Astrocyte of the spinal cord (primary cell): ENCODE measurements at places on chromosomes 6 and 20.

- no peak for DNase-seq
These were observed 148.7 kb upstream of the PHACTR3 start for GRCh38 chr20:59455402-59456341.

- DNase-seq = no peak
These were observed 186.9 kb downstream of the TBC1D7 start for GRCh38 chr6:13141387-13141786.

DNA sequence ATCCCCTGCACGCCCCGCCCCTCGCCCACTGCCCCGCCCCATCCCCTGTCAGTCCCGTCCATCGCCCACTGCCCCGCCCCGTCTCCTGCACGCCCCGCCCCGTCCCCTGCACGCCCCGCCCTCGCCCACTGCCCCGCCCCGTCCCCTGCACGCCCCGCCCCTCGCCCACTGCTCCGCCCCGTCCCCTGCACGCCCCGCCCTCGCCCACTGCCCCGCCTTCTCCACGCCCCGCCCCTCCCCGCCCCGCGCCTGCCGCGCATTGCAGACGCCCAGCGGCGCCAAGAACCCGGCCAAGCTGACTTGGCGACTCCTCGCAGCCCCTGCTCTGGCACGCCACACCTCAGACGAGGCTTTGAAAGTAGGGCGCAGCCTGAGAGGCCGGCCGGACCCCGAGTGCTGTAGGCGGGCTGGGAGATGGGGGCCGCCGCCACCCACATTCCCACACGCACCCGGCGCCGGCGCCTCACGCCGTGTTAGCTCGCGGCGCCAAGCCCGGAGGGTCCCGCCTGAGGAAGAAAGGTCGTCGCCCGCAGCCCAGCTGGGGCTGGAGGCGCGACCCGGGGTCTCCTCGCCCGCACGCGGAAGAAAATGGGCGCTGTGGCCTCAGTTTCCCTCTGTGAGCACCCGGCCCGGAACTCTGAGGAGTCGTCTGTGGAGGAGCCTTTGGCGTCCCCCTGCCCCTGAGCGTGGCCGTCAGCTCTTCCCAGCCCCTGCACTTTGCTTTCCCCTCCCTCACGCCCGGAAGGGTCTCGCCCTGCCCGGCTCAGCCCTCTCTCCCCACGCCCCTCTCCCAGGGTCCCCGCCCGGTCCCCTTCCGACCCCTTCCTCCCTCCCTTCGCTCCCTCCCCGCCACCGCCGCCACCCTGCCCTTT, at the start of gene RAD21L1:
RAD21L1 (plus strand) TSS at position 262 of the 872 bp plus-strand sequence. CDS start 2,410 bp downstream, outside the sequence.
- DNase-seq = peak; percentile 62

DNA sequence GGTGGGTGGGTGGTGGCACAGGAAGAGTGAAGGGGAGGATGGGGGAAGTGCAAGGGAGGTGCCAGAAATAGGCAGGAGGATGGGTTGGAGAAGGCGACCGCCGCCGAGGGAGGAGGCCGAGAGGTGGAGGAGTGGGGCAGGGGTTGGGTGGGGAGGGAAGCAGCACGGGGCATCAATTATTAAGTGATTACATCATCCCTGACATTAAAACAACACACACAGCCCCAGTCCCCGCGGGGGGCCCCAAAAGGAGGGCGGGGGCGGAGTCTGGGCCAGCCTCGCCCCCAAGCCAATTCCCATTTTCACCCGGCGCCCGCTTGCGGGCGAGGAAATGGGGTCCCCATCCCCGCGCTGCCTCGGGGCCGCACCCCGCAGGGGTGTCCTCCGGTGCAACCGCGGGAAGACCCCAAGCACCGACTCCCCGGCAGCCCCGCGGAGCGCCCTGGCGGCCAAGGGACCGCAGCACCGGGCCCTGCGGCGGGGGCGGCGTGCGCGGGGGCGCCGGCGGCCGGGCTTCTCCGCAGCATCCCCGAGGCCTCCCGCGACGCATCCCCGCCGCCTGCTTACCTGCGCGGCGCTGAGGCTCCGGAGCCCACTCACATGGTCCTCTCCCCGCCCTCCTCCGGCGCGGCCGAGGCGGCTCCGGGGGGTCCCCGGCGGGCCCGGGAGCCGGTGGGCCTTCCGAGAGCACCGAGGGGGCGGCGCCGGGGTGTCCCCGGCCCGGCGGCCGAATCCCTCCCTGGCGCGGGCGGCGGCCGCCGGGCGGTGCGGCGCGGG, 663 bp downstream of the FYN start:
- DNase-seq = peak; percentile 66

GRCh38 chr20:60653111-60653845, 598.8 kb upstream of the CDH4 start:
- no peak for DNase-seq

DNA sequence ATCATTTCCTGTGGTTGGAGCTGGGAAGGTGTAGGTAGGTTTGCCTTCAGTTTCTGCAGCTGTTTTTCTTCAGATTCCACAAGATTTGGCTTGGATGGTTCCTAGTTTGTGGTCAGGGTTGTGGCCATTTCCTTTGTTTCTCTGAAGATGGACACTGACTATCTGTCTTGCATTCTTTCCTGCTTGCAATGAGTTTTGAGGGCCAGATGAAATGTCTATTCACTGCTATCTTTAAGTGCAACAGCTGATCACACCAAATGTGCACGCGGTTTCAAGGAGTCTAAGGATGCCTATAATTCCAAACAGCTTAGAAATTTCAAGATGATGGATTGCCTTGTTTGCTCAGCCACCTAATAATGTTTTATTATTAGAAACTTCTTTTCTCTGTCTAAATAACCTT, 28.4 kb downstream of the IL20RA start:
- peak; percentile 29 for DNase-seq

DNA sequence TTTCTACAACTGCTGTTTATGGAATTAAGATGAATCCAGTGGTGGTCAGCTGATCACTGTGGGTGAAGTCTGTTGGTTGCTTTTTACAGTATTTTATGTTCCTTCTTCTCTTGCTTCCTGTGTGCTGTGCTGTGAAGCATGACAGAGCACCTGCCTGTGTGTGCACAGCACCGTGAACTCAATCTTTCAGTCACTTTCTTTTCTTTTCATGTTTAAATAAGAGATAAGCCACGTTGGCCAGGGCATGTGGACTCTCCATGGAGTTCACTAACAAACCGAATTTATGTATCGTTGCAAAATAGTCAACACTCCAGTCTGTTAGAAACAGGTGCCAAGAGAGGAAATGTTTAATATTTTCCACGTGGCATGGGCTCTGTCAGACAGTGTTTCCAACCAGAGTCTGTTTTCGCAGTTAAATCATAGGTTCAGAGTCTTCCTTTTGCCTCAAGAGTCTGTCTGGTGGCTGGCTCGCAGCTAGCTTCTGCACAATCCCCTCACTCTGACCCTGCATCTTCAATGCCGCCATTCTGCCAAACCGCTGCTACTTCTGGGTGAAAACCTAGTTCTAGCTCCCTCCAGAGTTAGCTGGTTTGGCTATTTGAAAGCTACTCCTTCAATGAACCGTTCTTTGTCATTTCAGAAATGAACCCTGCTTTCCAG, 73.2 kb downstream of the QRSL1 start:
- no peak for DNase-seq

GRCh38 chr20:24684421-24684871, 215.0 kb downstream of the SYNDIG1 start:
- no peak for DNase-seq
